ENCODE measurements at places on chromosomes 3 and 15. TPM values are rescaled to one million over a fixed set of nuclear protein-coding genes. Genes with fewer than 3 reads are reported as not detected.

Gene ALDH1A3
- 3.0 TPM for polyA plus RNA-seq

DNA sequence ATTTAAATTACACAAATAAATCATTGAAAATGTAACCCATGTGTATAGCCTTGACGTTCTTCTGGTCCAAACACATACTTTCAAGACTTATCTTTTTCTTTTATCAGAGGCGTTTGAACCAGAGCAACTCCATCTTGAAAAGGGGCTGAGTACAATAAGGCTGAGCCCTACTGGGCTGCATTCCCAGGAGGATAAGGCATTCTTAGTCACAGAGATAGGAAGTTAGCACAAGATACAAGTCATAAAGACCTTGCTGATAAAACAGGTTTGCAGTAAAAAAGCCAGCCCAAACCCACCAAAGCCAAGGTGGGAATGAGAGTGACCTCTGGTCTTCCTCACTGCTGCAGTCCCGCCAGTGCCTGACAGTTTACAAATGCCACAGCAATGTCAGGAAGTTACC, 101.0 kb upstream of the IGSF10 start:
- DNase-seq = no peak

DNA sequence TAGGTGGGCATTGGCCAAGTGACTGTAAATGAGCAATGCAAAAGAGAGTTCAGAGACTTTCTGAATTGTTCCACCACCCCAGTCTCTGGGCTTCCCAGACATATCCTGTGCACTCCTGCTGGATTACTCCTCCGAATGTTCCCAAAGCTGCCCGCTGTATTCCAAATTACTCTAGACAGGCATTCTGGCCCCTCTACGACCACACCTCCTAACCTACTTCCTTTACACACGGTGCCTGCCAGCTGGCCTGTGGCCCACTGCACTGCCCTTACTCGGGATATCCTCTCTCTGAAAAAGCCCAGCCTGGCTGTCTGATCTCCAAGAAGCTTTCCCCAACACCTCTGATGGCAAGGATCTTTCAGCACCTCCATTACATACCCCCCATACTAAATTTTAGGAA, 66.6 kb downstream of the DUT start:
- no peak for DNase-seq

DNA sequence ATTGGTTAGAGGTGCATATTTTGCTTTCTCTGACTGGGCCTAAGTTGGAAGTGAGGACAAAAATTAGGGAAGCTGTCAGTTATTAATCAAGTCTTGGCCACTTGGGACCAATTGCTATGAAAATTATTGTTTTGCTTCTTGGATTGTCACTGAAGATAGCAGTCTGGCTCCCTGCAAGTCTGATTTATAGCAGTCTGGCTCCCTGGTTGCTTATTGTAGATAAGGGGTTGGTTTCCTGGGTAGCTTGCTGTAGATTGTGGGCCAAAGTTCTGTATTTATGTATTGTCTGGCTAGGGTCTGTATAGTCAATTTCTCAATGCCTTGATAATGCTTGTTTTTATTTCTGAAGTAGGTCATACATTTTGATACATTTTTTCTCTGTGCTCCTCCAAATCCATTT, 13.3 kb upstream of the DRD3 start:
- DNase-seq = no peak

DNA sequence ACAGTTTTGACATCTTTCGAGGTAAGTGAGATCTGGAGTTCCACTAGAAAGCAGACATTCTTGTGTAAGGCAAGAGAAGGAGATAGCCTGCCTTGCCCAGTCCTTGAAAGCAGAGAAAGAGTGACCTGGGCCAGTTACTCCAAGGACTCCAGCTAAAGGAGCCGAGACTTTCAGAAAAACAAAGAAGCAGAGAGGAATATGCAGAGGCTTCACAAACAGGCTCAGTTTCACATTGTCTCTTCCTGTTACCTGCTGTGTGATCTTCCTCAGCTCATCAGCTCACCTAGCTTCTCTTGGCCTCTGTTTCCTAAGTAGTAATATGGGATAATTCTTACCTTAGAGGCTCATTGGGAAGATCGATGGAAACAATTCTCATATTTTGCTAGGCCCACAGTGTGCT, 81.0 kb downstream of the CDC25A start:
- no peak for DNase-seq

GRCh38 chr15:76976572-76977270, 18.2 kb upstream of the PSTPIP1 start:
- no peak for DNase-seq
